Sigmoid colon (tissue), 7 donors: ENCODE measurements at places on chromosomes 11 and 22. TPM values are rescaled to one million over a fixed set of nuclear protein-coding genes. Genes with fewer than 3 reads are reported as not detected.

GRCh38 chr11:33618351-33618710 is 82.3 kb downstream of the C11orf91 start:
- no peak for DNase-seq
- H3K27ac ChIP-seq, result no peak overlapping the region
- H3K4me1 ChIP-seq, result no peaks in the 10 kb centered on the region
- no peaks in the 10 kb centered on the region for H3K36me3 ChIP-seq
- no peaks in the 10 kb centered on the region for H3K27me3 ChIP-seq

- H3K4me1 ChIP-seq, result no peaks in the 10 kb centered on the region
- no peaks in the 10 kb centered on the region for H3K27me3 ChIP-seq
- peak overlapping the region; percentile 73 for H3K4me3 ChIP-seq
- peaks cover 53% of the 10 kb centered on the region for H3K36me3 ChIP-seq
- no peak for DNase-seq
These were observed 2.3 kb downstream of the MALAT1 start for GRCh38 chr11:65501186-65501471.

KRTAP5-8 gene
- not detected for total RNA-seq

SMIM35 gene
- not detected for total RNA-seq

MYBPC3 gene
- total RNA-seq, result not detected

GRCh38 chr22:44396021-44396726 is 83.4 kb upstream of the SHISAL1 start:
- H3K27me3 ChIP-seq, result no peaks in the 10 kb centered on the region
- no peak overlapping the region for H3K27ac ChIP-seq
- no peaks in the 10 kb centered on the region for H3K36me3 ChIP-seq
- no peak for DNase-seq

GRCh38 chr11:46383974-46384701 is 2.7 kb downstream of the MDK start:
- H3K4me1 ChIP-seq, result peaks cover 39% of the 10 kb centered on the region
- DNase-seq, result no peak
- H3K36me3 ChIP-seq, result no peaks in the 10 kb centered on the region
- H3K27ac ChIP-seq, result no peak overlapping the region
- H3K27me3 ChIP-seq, result peaks cover 51% of the 10 kb centered on the region

- H3K27ac ChIP-seq, result no peak overlapping the region
- no peak overlapping the region for H3K4me3 ChIP-seq
- no peaks in the 10 kb centered on the region for H3K27me3 ChIP-seq
- no peak for DNase-seq
- H3K36me3 ChIP-seq, result no peaks in the 10 kb centered on the region
These were observed 914.5 kb downstream of the METTL15 start for GRCh38 chr11:29022676-29023075.

ADAMTS8 gene
- 3.5 TPM for total RNA-seq

DNA sequence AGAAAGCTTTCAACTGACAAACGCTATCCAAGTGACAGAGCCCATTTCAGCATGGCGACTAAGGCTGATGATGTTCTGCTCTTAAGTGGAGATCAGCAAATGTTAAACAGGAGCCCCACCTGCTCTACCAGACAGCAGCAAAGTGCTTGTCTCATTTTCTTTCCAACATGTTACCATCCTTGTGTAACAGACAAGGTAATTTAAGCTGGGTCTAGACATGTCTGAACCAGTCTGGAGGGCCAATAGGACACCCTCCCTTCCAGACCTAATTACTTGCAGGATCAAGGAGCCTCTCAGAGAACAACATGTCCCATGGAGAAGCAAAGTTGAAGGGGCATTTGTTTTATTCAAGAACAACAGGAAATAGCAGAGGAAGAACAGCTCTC is 3.9 kb upstream of the LMO2 start:
- H3K27me3 ChIP-seq, result no peaks in the 10 kb centered on the region
- no peak overlapping the region for H3K4me3 ChIP-seq
- no peak for DNase-seq
- no peak overlapping the region for H3K27ac ChIP-seq

DNA sequence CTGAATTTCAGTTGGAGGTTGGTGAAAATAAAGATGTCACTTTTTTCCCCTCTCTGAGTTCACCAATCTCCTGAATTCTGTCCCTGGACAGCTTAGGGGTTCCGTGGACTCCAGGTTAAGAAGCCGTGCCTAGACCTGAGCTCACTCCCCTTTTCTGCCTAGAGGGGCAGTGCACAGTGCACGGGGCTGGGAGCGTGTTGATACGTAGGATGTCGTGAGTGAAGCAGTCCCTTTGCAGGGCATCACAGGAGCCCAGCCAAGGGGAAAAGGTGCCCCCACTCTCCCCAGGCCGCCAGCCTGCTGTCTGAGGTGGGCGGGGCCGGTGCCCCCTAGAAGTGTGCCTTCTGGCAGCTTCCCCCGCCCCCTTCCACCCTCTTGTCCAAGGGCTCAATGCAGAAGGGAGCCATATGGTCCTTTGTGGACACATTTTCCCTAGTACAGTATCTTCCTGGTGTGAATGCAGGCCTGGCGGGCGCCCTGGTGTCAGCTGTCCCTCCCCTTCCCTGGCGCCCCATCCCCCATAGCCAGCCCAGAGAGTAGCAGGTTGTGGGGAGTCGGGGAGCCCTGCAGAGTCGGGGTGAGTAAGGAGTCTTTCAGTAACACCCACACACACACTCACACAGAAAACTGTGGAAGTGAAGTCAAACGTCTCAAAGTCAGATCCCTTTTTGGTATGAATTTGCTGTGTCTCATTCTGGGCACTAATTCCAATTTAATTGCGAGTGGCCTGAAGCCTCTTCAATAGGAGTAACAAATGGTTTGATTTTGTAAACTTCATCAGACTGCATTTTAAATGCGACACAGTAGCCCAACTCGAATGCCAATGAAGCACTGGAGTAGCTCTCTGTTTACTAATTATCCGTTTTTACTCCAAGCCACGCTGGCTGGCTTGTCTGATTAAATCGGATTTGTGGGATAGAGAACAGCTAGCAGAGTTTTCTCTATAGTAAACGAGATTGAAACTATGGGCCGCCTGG is 67.5 kb upstream of the NNMT start:
- no peaks in the 10 kb centered on the region for H3K36me3 ChIP-seq
- peak; percentile 66 for DNase-seq
- H3K27ac ChIP-seq, result peak overlapping the region; percentile 44

RFPL1 gene
- total RNA-seq, result not detected

GRCh38 chr11:103257360-103257759 is 148.1 kb downstream of the DYNC2H1 start:
- H3K4me3 ChIP-seq, result no peak overlapping the region
- no peaks in the 10 kb centered on the region for H3K27me3 ChIP-seq
- H3K36me3 ChIP-seq, result no peaks in the 10 kb centered on the region
- H3K27ac ChIP-seq, result no peak overlapping the region
- no peaks in the 10 kb centered on the region for H3K4me1 ChIP-seq

GRCh38 chr11:63520606-63521170 is 14.8 kb downstream of the LGALS12 start:
- H3K4me3 ChIP-seq, result no peak overlapping the region
- no peak for DNase-seq
- H3K27ac ChIP-seq, result no peak overlapping the region
- H3K27me3 ChIP-seq, result no peaks in the 10 kb centered on the region

DNA sequence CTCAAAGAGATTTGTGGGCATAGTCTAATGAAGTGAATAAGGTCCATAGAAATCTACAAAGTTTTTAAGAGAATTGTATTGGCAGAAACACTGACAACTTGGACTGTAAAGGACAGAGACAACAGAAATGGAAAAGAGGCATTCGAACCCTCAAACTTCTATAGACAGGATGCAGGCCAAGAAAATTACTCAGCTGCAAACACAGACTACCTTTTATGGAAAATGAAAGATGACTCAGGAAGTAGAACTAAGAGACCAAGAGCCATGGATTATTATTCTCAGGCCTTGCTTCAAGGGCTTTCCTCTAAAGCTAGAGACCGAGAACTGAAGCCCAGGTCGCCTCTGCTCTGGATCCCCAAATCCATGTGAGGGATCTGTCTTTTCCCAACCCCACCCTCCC is 3.8 kb upstream of the PELI3 start:
- no peak overlapping the region for H3K4me3 ChIP-seq
- H3K27ac ChIP-seq, result no peak overlapping the region
- H3K4me1 ChIP-seq, result peaks cover 7% of the 10 kb centered on the region
- DNase-seq, result no peak

DNA sequence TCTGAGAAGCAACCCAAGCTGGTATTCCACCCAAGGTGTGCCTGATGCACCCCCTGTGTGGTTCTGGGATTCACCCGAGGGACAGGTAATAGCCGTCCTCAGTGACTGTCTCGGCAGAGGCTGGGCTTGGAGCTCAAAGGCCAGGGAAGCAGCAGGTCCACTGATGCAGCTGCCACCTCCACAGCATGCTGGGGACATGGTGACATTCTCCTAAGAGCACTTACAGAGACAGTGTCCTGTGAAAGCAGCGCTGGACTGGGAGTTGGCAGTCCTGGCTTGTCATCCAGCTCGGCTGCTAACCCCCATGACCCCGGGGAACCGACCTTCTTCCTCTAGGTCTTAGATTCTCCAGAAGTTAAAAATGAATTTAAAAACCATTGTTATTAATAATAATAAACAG is 72.8 kb downstream of the RPUSD4 start:
- no peaks in the 10 kb centered on the region for H3K36me3 ChIP-seq
- no peaks in the 10 kb centered on the region for H3K27me3 ChIP-seq
- H3K4me1 ChIP-seq, result peaks cover 70% of the 10 kb centered on the region
- H3K4me3 ChIP-seq, result no peak overlapping the region
- H3K27ac ChIP-seq, result peak overlapping the region; percentile 87

GRCh38 chr22:41826021-41826420 is 6.9 kb upstream of the SREBF2 start:
- no peak overlapping the region for H3K27ac ChIP-seq
- H3K4me3 ChIP-seq, result no peak overlapping the region
- H3K36me3 ChIP-seq, result no peaks in the 10 kb centered on the region
- no peak for DNase-seq
- no peaks in the 10 kb centered on the region for H3K4me1 ChIP-seq
- H3K27me3 ChIP-seq, result no peaks in the 10 kb centered on the region

- no peak for DNase-seq
- no peak overlapping the region for H3K4me3 ChIP-seq
- H3K27me3 ChIP-seq, result no peaks in the 10 kb centered on the region
- no peaks in the 10 kb centered on the region for H3K4me1 ChIP-seq
- no peak overlapping the region for H3K27ac ChIP-seq
These were observed 8.5 kb downstream of the PRODH start for GRCh38 chr22:18927573-18927972.

CSRP3 gene
- total RNA-seq, result not detected

- peak; percentile 84 for DNase-seq
- H3K27me3 ChIP-seq, result no peaks in the 10 kb centered on the region
- H3K4me1 ChIP-seq, result peaks cover 4% of the 10 kb centered on the region
These were observed 110.5 kb downstream of the ZNF280B start for GRCh38 chr22:22397875-22398524.

NNMT gene
- 126 TPM for total RNA-seq

DNA sequence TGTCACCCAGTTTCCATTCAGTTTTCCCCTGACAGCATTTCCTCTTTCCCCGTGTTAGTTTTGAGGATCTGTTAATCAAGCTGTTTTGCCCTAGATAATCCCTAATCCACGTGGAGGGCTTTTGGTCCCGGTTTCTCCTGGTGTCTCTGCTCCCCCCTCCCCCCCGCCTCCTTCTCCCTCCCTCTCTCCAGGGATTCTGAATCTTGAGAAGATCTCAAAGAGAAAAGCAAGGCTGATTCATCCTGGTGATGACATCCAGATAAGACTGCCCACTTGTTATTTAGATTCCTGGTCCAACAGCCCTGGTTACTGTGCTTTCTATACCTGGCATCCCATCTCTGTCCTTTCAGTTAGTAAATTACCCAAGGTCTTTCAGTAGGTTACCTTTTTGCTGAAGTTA is 59.4 kb downstream of the KCNA4 start:
- H3K4me1 ChIP-seq, result no peaks in the 10 kb centered on the region
- DNase-seq, result no peak
- H3K27ac ChIP-seq, result no peak overlapping the region

- no peak for DNase-seq
- peaks cover 43% of the 10 kb centered on the region for H3K4me1 ChIP-seq
- H3K27ac ChIP-seq, result peak overlapping the region; percentile 87
- no peaks in the 10 kb centered on the region for H3K27me3 ChIP-seq
- peak overlapping the region; percentile 7 for H3K4me3 ChIP-seq
These were observed 961 bp downstream of the SUSD2 start for GRCh38 chr22:24181996-24182899.

BCO2 gene
- total RNA-seq, result 16.9 TPM

DDX25 gene
- 0.14 TPM for total RNA-seq

SLC22A25 gene
- not detected for total RNA-seq

DNA sequence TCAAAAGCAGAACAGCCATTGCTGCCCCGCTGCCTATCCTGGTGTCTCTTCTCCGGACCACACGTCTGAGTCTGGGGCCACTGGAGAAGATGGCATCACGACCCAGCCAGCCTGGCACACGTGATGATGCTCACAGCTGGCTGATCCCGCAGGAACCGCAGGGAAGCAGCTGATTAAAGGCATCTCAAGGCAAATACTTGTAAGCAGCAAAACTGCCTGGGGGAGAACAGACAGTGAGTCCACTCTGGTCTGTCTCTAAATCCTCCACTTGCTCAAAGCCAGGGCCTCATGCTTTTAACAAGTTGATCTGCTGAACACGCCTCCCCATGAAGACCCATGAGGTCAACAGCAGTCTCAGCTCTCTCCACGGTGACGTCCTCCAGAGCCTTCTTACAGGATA is 108.6 kb downstream of the BRD1 start:
- DNase-seq, result no peak
- no peaks in the 10 kb centered on the region for H3K36me3 ChIP-seq
- no peak overlapping the region for H3K4me3 ChIP-seq
- no peaks in the 10 kb centered on the region for H3K27me3 ChIP-seq
- H3K4me1 ChIP-seq, result no peaks in the 10 kb centered on the region
- H3K27ac ChIP-seq, result no peak overlapping the region

PRG2 gene
- not detected for total RNA-seq

- H3K4me1 ChIP-seq, result peaks cover 22% of the 10 kb centered on the region
- H3K4me3 ChIP-seq, result no peak overlapping the region
- DNase-seq, result no peak
- H3K36me3 ChIP-seq, result no peaks in the 10 kb centered on the region
These were observed 468.2 kb downstream of the MIAT start for GRCh38 chr22:27125539-27125938.

GRCh38 chr22:23603266-23603665 is 23.2 kb upstream of the IGLL1 start:
- H3K4me1 ChIP-seq, result no peaks in the 10 kb centered on the region
- no peak for DNase-seq
- no peak overlapping the region for H3K4me3 ChIP-seq
- no peak overlapping the region for H3K27ac ChIP-seq
- no peaks in the 10 kb centered on the region for H3K36me3 ChIP-seq
- H3K27me3 ChIP-seq, result no peaks in the 10 kb centered on the region

GAS2 gene
- 1.6 TPM for total RNA-seq

- H3K27me3 ChIP-seq, result no peaks in the 10 kb centered on the region
- no peak for DNase-seq
- no peak overlapping the region for H3K4me3 ChIP-seq
- no peak overlapping the region for H3K27ac ChIP-seq
- no peaks in the 10 kb centered on the region for H3K36me3 ChIP-seq
These were observed 12.2 kb upstream of the CCDC89 start for GRCh38 chr11:85698195-85698594.

GRCh38 chr11:114426280-114426679 is 13.0 kb upstream of the REXO2 start:
- no peaks in the 10 kb centered on the region for H3K4me1 ChIP-seq
- no peak for DNase-seq
- H3K27ac ChIP-seq, result no peak overlapping the region
- H3K27me3 ChIP-seq, result no peaks in the 10 kb centered on the region
